ENCODE measurements at places on chromosomes 5 and 9.

GRCh38 chr5:118711727-118712126 is 276.6 kb downstream of the DTWD2 start:
- DNase-seq: no peak

DNA sequence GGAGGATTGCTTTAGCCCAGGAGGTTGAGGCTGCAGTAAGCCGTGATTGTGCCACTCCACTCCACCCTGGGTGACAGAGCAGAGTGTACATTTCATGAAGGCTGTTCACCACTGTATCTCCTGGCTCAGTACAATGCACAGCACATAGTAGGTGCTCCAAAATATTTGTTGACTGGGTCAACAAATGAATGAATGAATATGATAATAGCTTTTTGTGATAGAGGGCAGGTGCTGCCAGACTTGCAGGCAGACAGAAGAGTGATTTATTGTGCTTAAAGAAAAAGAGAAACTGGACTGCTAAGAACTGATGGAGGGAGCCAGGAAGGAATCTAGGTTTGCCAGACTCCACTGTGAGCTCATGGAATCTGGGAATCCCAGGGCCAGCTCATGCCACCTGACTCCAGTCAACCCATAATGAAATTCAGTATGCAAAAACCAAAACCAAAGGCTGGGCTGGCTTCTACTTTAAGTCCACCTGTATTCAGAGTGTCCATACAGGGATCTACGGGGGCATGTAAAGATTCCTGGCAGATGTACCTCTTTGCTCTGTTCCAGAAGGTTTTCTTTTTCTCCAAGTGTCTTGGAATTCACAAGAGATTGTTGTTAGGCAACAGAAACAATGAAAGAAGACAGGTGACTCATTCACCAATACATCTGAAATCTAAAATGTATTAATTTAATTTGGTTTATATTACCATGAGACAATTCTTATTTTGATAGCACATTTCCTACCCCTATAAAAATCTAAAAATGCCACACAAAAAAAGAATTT is 15.5 kb upstream of the CTNNA1 start:
- DNase-seq: no peak

DNA sequence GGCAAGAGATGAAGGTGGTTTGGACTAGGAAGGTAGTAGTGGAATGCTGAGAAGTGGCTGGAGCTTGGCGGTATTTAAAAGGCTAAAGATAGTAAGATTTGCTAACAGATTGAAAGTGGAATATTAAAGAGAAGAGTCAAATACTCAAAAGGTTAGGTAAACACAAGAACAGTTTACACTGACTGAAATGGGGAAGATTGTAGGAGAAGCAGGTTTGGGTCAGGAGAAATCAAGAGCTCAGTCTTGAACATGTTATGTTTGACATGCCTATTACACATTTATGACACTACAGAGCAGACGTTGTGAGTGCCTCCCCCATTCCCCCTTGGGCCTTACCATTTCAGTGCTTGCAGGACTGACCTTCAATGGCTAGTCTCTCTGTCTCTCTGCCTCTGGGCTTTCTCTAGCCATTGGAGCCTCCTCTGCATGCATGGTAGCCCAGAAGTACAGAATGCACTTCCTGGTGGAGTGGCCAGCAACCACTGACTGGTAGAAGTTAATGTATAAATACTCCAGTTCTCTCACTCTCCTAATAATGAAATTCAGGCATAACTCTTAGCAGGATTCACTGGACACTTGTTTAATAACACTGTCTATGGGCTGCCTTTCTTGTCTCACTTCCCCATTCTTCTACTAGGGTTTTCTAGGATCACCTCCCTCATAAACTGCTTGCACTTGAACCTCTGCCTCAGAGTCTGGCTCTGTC is 56.8 kb downstream of the HMGCS1 start:
- no peak for DNase-seq

GRCh38 chr5:59756373-59757035 is 137.0 kb downstream of the PDE4D start:
- DNase-seq: no peak

DNA sequence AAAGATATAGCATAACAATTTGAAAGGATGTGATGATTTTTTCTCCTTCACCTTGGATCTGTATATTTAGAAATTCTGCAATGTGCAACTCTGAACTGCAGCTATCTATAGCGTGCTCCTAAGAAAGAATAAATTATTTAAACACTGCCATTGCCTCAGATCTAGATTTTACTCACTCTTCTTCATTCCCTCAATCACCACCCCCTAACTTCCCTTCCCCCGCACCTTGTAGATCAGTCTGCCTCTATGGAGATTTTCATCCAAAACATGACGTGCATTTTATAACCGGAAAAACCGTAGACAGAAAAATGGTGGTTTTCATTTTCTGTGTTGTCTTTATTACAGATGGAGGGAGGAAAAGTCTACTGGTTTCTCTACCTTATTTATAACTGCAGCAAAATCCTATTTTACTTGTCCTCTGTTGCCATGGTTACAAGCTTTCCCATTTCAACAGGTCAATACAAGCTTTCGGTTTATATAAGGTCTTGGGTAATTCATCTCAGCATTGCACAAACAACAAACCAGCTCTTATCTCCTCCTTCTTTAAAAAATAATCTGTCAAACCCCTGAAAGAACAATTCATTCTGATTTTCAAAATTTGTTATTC is 480.0 kb downstream of the TAF11L14 start:
- DNase-seq: no peak

DNA sequence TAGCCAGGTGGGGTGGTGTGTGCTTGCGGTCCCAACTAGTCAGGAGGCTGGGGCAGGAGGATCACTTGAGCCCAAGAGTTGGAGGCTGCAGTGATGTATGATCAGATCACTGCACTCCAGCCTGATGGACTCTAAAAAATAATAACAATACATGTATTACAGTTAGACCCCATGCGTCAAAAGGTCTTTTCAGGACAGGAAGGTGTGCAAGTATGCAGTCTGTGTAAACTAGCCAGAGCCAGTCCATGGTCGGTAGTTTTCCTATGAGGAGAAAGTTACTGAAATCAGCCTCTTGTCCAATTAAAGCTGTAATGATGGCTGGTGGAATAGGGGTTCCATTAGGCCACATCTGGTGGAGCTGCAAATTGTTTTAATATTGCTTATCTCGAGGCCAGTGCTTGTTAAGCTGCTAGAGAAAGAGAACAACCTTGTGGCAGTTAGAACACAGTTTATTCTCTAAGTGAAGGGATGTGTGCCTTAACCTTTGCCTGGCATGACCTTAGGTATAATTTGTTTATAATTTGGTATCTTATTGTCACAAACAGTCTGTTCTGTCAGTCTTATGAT is 1.5 kb upstream of the STOM start:
- DNase-seq: no peak

All from activated CD8-positive, alpha-beta memory T cell treated with anti-CD3 and anti-CD28 coated beads for 1 hour (primary cell).